ENCODE measurements at places on chromosomes 3 and 15.

- DNase-seq: no peak
These were observed 5.2 kb downstream of the LCMT2 start for GRCh38 chr15:43325039-43325684.

DNA sequence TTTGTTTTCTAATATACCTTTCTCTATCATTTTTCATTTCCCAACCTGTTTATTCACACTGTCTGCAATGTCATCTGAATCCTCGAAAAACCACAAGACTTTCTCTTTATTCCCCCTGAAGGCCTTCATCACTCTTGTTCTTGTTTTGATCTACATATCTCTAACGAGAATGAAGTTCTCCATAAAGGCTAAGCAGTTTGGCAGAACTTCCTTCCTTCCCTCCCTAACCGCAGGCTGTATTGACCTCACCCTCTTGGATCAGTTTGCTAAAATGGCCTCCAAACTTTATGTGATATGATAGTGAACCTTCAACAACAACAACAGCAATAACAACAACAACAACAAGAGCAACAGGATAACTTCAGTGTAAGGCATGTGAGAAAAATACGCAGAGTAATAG, 392.8 kb downstream of the TIGIT start:
- no peak for DNase-seq

- no peak for DNase-seq
These were observed 6.2 kb upstream of the MAP1A start for GRCh38 chr15:43511012-43511885.

DNA sequence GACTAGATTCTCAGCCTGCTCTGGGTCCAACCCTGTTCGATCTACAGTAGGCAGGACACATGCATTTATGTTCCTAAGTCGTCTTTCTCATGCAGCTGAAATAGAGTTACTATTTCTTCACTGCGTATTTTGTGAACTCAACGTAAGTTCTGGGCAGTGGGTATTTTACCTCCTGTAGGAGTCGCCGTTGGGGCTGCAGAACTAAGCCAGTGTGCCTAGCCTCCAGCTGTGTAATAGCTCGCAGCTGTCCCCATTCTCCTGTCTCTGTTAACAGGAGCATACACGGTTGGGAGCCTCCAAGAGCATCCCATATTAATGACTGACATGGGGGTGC, 58.4 kb upstream of the HRH1 start:
- no peak for DNase-seq

DNA sequence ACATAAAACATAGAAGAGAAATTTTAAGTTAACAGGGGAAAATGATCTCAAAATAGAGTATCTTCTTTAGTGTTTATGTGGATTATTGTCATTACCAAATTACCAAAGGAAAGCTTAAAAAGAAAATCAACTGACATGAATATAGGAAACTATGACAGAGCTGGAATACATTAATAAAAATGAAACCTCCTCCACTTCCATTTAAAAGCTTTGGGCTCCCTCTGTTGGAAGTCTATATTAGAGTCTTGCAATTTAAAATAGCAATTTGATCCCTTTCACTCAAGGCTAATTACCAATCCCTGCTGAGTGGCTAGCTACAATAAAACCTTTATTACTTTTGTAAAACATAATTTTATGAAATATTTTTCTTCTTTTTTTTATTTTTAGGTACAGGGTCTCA, 61.4 kb upstream of the IMPG2 start:
- no peak for DNase-seq

- no peak for DNase-seq
These were observed 98.6 kb downstream of the TPRA1 start for GRCh38 chr3:127491909-127492308.

DNA sequence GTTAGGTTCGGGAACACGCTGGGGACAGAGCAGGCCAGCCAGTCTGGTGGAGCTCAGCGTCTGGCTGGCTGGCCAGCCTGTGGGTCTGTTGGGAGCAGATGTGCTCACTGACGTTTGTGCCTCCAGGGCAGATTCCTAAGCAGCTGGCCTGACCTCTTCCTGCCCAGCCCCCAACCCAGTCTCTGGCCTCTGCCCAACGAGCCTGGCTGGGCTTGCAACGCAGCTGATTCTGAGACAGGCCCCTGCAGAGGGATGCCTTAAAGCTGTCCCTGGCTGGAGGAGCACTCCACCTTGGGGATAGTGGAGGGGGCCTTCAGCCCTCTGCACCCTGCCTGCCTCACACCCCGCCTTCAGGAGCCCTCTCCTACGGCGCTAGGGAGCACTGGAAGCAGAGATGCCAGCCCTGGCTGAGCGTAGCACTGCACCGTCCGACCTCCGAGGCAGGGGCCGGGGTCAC, 46.0 kb downstream of the KLF13 start:
- DNase-seq: no peak

DNA sequence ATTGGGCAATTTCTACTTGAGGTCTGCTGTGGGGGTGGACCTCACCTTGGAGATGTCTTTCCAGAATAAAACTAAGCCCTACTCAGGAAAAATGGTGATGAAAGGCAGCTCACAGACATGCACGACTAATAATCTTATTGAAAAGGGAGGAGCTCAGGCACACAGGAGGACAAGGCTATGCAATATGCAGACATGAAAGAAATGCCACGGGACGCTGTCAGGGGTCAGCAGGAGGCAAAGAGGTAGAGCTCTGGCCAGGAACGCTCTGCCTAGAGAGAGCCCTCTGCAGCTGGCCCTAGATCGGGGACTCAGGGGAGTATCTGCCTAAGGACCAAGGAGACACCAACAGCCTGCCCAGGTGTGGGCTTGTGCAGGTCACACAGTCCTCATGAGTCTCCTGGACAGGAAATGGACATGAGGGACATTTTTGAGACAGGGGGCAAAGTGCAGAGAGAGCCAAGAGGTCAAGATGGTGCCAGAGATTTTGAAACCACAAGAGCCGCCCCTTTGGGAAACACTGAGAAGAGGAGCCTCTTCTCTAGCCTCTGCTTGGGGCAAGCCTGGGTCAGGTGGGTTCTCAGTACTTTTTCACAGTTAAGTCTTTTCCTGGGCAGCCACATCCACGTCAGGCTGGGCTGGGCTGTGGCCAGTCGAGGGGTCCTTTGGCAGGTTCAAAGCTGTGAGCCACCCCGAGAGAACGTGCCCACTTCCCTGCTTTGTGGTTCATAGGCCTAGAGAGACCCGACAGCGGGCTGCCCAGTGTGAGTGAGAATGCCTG, 23.2 kb downstream of the EAF1 start:
- no peak for DNase-seq

DNA sequence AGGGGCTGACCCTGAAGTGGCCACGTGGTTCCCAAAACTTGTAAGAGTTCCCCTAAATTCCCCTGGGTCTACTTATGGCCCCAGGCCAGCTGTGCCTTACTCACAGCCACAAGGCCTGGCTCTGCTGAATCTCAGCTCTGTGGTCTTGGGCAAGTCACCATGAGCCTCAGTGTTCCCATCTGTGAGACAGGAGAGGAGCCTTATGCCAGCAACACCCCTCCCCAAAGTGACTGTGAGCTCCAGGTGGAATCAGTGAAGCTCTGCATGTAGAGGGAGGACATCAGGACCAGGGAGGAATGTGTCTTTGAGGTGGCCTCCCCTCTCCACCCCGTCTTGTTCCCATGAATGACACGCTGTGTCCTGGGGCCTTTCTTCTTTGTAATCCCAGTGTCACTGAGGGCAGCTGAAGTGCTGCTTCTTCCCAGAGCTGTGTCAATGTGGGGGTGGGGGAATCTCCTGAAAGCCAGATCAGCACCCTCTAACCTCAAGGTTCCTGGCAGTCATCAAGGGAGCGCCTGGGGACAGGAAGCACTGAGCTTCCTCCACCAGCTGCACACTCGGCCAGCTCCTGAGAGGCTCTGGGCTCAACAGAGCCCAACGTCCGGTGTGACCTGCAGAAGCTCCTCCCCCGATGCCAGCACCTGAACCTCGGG, 258.9 kb downstream of the UACA start:
- DNase-seq: no peak

- DNase-seq: no peak
These were observed 483.1 kb downstream of the NAALADL2 start for GRCh38 chr3:175342196-175342595.

- DNase-seq: no peak
These were observed 2.4 kb downstream of the TRPM1 start for GRCh38 chr15:31098953-31099740.

- no peak for DNase-seq
These were observed 15.3 kb downstream of the RBPMS2 start for GRCh38 chr15:64760056-64760455.

DNA sequence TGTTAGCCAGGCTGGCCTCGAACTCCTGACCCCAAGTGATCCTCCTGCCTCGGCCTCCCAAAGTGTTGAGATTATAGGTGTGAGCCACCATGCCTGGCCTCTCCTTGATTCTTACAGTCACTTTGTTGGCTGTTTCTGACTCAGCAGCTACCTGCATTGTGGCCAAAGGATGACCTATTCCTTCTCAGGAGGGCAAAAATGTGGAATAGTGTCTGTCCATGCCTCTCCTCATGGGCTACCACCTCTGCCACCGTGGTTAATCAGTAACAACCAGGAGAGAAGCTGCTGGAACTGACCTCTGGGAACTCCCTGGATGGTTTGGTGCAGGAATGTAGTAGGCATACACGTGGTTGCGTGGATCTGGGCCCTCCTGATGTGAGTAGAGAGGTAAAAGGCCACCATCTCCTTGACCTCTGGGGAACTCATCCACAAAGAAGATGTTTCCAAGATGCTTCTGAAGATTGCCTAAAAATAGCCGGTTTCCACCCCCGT, 63.3 kb downstream of the FLNB start:
- DNase-seq: no peak

DNA sequence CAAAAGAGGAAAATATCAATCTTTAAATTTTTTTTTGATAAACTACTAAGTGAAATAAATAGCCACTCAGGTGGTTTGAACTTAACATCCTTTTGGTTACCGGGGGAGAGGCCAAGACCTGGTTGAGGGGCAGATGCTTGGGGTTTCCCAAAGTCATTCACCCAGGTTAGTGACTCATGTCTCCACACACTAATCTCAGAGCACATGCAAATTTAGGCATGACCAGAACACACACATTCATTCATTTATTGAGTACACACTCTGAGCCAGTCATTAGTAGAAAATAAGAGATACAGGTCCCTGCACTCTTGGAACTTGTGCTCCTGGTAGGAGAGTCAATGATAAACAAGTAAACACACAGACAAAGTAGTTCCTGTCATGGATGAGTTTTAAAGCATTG, 7.3 kb downstream of the ILDR1 start:
- no peak for DNase-seq

- no peak for DNase-seq
These were observed 157.5 kb downstream of the PDZRN3 start for GRCh38 chr3:73467211-73467610.

GRCh38 chr3:131403216-131403895, 21.8 kb downstream of the NUDT16 start:
- DNase-seq: no peak

DNA sequence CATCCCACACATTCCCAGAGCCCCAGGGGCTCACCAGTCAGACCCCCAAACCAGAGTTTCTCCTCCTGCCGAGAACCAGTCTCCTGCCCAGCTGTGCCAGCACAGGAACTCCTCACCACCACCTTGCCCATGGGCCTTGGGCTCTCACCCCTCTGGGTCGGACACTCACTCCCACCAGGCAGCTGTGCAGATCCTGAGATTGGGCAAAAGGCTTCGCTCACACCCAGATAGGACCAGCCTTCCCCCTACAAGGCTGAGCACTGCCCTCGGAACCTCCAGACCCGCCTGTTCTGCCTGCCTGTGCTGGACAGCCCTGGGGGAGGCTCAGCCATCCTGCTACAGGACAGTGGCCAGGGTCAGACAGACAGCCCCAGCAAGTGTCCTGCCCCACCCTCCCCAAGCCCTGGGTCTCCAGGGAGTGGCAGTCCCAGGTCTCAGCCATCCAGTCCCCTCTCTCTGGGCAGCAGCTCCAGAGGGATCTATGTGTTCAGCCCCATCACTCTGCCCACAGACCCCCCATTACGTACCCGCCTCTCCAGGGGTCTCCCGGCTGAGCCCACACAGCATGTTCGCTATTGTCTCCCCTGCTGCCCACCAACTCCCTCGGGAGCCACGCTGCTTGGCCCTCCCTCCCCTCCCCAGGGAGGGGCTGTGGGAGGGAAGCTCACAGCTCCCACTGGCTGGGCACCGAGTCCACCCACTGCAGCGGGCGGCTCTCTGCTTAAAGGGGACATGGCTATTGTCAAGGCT, at the start of gene GRIP2:
TSS of gene GRIP2 (minus strand) at position 601 of the 750 bp plus-strand sequence. CDS start at position 567, 34 bp downstream.
- no peak for DNase-seq

DNA sequence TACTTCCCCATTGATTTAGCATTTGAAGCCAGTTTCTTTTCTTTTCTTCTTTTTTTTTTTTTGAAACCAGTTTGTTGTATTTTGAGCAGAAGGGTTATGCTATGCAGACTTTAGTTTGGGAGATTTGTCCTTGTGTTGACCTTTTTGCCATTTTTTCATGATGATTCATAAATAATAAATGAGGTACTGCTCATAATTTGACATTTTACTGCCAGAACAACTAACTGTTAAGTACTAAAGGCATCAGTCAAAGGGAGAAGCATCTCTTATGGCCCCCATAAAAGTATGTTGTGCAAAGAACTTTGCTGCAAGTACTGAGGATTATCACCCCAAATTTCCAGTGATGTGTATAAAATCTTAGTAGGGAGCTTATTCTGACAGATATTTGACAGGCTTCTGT, 1.7 kb upstream of the GPR87 start:
- DNase-seq: no peak

- no peak for DNase-seq
These were observed 311.7 kb downstream of the VPS13C start for GRCh38 chr15:61748529-61748928.

- no peak for DNase-seq
These were observed 1.1 kb downstream of the KCNH8 start for GRCh38 chr3:19149368-19149767.

DNA sequence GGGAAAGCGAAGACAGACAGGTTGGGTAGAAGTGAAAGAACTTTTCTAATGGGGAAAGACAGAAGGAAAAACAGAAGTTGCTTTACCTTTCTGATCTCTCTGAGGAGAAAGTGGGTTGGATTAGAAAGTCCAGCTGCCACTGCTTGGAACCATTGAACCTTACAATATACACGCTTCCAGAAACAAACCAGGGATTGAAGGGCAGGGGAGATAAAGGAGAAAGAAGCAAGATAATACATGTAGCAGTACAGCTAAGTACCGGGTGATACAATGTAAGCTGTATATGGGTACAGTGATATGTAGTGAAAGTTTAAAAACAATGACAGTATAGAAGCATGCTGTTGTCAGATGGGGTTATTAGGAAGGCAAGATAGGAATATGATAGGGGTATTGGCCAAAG, 684.4 kb downstream of the AGBL1 start:
- DNase-seq: no peak

DNA sequence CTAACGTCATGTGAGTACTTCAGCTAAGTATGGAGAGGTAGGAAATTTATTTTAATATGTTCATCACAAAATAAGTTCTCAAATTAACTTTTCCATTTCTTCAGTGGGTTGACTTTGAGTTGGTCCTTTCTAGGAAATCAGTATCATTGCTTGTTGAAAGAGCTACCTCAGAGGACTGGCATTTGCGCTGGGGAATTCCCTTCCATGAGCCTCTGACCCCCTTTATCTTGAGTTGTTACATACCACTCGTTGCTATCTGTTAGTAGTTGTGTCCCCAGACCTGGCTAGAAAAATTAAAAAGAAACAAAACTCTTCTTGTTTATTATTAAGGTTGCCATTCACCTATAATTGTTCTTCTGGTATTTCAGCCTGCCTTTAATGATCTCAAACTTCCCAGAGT, 96.8 kb upstream of the ROBO2 start:
- DNase-seq: no peak

Measured in stimulated activated CD8-positive, alpha-beta memory T cell treated with anti-CD3 and anti-CD28 coated beads, Interleukin-2, amount 100 ng/mL, for 48 hours (primary cell).